ENCODE measurements at places on chromosomes 7 and 10. TPM values are rescaled to one million over a fixed set of nuclear protein-coding genes. Genes with fewer than 3 reads are reported as not detected.

DNA sequence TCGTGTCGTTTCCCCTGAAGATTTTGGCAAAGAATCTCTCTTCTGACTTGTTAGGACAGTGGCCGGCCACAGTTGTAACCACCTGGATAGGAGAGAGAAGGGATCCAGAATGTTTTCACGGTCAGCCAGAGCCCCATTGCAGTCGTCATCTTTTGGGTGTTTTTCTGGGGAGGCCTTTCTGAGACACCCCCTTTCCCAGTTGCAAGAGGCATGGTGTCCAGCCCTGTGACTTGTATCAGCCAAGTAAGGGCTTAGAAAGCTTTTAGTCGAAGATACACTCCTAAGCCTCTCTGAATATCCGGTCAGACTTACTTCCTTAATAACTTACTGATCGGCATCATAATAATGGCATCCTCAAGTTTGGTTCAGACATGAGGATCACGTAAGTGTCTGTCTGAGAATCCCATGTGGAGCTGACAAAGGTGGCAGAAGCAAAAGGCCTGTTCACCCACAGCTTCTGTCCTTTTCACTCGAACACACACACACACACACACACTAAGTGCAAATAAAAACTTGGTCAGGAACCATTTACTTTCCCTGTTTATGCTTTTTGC, 435.7 kb upstream of the GALNT17 start:
- DNase-seq: no peak

ZPBP gene
- total RNA-seq: 0.22 TPM

DNA sequence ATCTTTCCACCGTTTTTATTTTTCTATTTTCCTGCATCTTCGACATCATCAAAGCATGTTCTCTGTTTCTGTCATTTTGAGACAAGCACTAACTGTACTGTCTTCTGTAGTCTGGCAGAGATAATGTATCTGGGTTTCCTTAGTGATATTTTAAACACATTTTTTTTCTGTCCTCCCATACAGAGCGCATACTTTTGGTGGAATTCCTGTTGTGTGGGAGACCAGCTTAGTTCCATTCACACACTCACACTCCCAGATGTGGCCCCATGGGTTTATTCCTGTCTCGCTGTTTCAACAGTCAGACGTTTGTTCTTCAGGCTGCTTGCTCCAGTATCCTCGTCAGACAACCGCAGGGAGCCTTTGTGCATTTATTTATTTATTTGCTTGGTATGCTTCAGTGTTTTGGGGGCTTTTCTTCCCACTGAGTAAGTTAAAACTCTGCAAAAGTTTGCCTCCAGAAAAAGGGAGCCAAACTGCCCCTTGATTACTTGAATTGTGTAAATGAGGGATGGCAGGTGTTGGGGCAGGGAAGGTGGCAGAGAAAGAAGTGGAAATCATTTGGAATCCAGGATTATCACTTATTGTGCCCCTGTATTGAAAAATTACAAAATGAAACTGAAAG, 456.8 kb upstream of the KLF6 start:
- DNase-seq: no peak

SH2D4B gene
- 0.13 TPM for total RNA-seq

CPA4 gene
- total RNA-seq: not detected

HHEX gene
- total RNA-seq: not detected

GRIFIN gene
- total RNA-seq: not detected

All from CD8-positive, alpha-beta memory T cell (primary cell).